Activated CD4-positive, alpha-beta T cell treated with anti-CD3 and anti-CD28 coated beads, Interleukin-2, amount 50 U/mL, for 24 hours (primary cell): ENCODE measurements at places on chromosomes 7 and 10.

- DNase-seq, result no peak
These were observed 29.1 kb downstream of the MCU start for GRCh38 chr10:72720814-72721660.

DNA sequence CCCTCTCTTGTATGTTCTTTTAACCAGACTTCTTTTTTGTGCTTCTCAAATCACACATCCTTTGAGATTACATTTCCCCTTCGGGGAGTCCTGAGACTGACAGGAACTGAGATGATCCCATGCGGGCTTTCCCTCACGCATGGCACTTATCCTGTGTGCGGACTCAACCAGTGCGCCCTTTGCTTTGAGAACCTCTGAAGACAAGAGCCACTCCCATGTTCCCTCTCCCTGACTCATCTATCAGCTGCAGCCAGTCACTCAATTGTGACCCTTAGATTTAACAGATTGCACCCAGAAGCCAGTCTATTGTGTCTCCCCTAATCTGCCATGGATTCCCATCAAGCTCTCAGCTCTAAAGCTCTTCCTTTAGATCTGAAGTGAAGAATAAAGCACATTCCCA lies 353.9 kb upstream of the MEOX2 start:
- no peak for DNase-seq

DNA sequence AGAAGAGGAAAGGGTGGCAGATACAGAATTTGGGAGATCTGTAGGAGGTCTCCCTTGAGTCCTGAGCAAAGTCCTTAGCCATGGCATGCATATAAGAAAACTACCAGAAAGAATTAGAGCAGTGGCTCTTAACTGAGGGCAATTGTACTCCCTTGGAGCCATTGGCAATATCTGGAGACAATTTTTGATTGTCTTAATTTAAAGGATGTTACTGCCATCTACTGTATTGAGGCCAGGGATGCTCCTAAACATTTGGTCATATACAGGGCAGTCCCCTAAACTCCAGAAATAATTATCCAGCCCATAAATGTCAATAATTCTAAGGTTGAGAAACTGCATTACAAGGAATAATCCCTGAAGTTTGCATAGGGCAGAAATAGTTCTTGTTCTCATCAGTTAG lies 136.4 kb upstream of the ODAD2 start:
- DNase-seq, result no peak

- no peak for DNase-seq
These were observed 6.4 kb upstream of the GPR22 start for GRCh38 chr7:107463139-107464078.

DNA sequence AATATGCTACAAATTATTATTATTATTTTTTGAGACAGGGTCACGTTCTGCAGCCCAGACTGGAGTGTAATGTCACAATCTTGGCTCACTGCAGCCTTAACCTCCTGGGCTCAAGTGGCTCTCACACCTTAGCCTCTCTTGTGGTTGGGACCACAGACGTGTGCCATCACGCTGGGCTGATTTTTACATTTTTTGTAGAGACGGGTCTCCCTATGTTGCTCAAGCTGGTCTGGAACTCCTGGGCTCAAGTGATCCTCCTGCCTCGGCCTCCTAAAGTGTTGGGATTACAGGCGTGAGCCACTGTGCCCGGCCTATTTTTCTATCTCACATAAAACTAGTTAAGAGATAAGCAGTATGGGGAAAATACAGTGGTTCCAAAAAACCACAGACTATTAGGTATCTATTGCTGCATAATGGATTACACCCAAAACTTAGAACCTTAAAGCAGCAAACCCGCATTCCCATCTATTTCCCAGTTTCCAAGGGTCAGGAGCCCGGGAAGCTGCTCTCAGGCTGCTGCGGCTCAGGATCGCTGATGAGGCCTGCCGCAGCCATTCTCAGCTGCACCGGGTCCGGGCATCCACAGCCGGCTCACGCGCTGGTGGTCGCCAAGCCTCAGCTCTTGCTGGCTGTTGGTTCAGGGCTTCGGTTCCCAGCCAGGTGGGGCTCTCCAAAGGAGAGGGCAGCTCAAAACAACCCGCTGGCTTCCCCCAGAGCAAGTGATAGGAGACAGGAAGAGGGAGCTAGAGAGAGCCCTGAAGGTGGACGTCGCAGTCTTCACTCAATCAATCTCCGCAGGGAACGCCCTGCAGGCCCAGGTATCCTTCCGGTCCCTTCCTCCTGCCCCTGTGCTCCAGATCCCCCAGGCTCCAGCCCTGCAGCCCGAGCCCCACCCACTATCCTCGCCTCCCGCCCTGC lies 128.2 kb downstream of the UBE2H start:
- DNase-seq, result peak; percentile 13

DNA sequence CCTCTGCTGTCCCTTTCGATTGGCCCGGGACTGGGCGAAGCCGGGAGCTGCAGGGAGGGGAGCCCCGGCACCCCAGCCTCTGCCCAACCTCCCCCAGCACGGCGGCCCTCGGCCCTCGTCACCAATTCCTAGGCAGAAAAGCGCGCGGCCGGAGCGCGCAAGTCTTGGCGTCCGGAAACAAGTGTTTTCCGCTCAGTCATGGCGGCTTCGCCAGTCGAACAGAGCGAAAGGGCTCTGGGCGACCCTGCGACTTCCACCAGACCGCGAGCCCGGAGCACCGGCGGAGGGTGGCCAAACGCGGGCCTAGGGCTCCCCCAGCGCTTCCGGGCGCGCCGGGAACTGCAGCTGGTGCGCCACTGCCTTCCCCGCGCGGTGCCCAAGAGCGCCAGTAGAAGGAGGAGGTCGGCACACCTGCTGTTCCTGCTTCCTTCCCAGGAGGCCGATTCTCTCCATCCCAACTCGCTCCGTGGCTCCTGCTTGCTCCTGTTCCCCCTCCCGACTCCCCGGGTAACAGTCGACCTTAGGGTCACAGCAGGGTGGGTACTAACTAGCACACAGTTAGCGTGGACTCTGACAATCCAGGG lies 729.9 kb downstream of the ZWINT start:
- DNase-seq, result no peak

- DNase-seq, result no peak
These were observed 675.1 kb upstream of the PCDH15 start for GRCh38 chr10:55476129-55476528.

DNA sequence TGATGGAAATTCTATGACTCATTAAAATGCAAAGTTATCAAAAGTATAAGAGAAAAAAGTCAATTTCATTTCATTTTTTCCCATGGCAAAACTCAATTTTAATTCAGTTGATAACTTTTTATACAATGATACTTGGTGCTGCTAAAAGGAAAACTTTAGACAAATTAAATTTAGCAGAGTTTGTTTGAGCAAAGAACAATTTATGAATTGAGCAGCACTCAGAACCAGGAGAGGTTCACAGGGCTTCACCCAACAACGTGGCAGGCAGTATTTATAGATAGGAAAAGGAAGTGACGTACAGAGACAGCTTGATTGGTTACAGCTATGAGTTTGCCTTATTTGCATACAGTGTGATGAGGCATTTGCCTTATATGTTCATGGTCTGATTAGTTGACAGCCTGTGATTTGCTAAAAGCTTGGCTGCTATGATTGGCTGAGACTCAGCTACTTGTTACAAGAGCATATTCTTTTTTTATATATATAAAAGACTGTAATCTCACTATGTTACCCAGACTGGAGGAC lies 157.2 kb upstream of the CELF2 start:
- DNase-seq, result no peak

GRCh38 chr7:51349820-51350545 lies 33.4 kb upstream of the COBL start:
- no peak for DNase-seq

GRCh38 chr7:158849768-158850544 lies 6.4 kb upstream of the DYNC2I1 start:
- DNase-seq, result no peak

GRCh38 chr7:83478616-83479015 lies 170.3 kb downstream of the SEMA3E start:
- no peak for DNase-seq

DNA sequence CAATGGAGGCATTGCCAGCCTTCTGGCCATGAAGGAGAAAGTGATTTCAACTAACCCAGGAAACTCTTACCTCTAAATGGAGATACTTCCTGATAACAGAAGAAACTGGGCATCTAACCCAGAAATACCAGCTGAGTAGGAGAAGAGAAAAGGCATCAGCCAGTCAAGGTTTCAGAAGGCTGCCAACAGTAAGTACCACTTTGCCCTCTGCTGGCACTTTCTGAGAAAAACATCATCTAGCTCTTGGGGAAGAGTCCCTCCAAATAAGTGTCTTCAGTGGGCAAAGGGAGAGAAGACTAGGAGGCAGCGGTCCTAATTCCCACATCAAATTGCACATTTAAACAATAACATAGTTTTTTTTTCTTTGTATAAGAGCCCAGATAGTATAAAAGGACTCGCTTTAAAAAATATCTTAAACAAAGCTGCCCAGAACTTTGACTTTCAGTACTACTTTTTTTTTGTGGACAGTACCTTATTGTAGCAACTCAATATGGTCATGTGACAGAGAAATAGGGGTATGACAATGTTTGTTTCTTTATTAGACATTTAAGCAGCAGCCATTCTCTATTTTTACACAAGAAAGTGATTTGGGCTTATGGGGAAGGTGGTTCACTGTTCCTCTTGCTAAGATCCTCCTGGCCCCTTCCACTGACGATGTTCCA lies 157.3 kb downstream of the CTTNBP2 start:
- DNase-seq, result no peak

GRCh38 chr10:100888957-100889356 lies 23.8 kb upstream of the SLF2 start:
- DNase-seq, result no peak

DNA sequence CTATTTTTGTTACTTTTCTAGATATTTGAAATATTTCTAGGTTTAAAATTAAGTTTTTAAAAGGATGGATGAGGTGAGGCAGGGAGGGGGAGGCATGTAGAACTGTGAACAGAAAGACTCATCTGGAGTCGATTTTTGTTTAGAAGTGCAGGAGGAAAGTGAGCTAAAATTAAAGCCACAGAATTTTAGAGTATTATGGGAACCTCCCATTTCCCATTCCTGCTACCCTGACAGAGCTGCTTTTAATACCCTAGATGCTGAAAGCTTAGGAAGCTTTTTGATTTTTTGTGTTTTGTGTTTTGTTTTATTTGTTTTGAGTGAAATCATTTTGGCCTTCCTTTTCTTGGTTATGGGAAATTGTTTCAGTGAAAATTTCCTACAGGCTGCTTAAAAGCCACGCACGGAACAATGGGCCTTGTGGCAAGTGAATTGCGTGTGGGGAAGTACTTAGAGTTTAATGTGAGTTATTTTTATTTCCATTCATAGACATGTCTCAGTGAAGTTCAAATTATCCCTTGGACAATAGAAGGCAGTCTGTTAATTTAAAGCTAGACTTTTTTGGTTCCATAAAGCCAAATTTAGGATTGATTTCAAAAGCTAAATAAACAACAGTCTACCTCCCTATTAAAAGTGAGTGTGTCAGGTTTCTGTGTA lies 102.0 kb upstream of the HDAC9 start:
- DNase-seq, result no peak

- no peak for DNase-seq
These were observed 50.5 kb downstream of the C10orf67 start for GRCh38 chr10:23293973-23294590.

GRCh38 chr10:393787-394438 lies 258.7 kb downstream of the ZMYND11 start:
- DNase-seq, result no peak

- DNase-seq, result no peak
These were observed 20.8 kb downstream of the AKR1E2 start for GRCh38 chr10:4846775-4847174.

DNA sequence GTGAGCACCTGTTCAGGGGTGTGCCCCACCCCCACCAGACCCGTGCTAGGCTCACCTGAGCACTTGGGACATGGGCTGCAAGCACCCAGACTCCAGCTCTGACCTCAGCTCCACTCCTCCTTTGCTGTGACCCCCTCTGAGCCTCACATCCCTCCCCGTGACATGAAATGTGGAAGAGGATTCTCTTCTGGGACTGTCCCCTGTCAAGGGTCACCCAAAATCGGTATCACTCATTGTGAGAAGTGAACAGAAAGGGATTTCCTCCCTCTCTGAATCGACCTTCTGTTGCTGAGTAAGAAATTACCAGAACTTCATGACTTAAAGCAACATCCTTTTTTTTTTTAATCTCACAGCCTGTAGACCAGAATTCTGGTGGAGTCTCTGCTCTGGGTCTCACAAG lies 6.2 kb upstream of the CHST15 start:
- no peak for DNase-seq

DNA sequence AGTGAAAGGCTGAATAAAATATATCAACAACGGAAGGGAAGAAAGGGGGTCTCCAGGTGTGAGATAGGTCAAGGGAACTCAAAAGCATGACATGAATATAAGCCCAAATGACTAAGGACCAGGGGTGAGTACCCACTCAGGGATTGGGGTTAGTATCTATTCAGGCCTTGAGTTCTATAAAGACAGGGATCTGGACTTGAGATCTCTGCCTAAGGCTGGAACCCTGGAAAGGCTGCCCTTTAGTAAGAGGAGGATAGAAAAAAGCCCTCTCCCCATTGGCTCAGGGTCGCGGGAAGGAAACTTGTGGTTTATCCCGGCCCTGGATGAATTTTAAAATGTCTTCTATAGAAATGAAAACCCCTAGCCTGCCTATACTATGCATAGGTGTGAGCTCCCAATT lies 2.4 kb upstream of the ITPRIP start:
- DNase-seq, result no peak

DNA sequence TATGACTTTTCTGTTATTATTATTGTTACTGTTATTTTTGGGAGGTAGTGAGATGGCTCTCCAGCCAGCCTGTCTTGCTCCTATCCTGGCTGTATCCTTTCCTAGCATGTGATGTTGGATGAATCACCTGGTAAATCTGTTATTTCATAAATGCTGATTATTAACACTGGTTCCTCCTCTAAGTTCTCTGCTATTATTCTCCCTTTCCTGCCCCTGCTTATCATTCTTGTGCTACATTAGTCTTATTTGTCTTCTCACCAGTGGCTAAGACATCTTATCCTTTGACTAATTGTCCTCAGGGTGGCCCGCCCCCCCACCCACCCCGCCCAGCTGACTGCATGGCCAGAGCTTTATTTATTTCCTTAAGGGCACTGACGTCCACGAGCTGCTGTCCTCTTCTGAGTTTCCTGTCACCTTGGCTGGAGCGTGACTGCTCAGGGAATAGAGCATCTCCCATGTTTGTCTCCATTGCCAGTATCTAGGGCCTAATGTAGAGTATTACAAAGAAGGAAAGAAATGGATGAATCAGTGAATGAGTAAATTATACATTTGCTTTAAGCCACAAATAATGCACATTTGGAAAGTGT lies 110.1 kb upstream of the KLF6 start:
- DNase-seq, result no peak

DNA sequence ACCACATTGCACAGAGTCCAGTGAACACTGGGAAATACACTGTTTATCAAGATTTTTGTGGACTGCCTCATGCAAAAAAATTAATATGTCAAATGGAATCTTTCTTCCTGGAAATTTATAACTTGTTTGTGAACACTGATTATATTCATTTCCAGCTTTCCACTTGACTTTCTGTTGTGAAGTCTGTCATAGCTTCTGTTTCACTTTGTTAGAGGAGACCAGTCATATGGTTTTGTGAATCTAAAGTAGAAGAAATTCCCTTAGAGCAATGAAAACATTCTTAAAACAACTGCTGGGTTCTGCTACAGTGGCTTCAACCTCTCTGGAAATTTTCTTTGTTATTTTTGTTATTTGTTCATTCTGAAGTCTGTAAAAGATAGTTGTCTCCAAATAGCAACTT lies 349.5 kb upstream of the NFE2L3 start:
- DNase-seq, result no peak

GRCh38 chr10:87771871-87772500 lies 46.0 kb downstream of the ATAD1 start:
- no peak for DNase-seq
